ENCODE measurements at places on chromosomes 13 and 19. TPM values are rescaled to one million over a fixed set of nuclear protein-coding genes. Genes with fewer than 3 reads are reported as not detected.

GRCh38 chr13:30819136-30819888 lies 84.0 kb downstream of the ALOX5AP start:
- DNase-seq, result no peak

The CYP2B6 gene
- not detected for total RNA-seq

The KCNC3 gene
- 2.4 TPM for total RNA-seq

DNA sequence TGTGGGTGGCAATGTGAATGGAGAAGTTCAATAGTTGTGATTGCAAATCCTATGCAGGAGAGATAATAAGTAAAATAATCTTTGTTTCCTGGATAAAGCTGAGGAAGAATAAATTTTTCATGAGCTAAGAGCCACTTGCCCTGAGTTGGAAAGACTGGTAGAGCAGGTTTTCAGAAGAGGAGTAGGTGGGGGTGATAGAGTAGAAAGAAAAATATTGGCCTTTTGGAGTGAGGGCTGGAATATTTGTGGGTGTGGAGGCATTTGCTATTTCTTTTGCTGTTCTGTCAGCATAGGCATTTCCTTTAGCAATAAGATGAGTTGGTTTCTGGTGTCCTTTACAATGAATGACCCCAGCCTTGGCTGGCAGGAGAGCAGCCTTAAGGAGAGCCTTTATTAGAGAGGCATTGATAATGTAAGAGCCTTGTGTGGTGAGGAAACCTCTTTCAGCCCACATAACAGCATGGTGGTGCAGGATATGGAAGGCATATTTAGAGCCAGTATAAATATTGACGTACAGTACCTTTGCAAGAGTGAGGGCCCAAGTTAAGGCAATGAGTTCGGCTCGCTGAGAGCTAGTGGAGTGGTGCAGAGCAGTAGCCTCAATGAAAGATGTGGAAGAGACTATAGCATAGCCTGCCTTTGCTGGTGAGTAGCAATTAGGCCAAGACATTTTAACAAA lies 11.6 kb upstream of the ZNF431 start:
- no peak for DNase-seq

GRCh38 chr13:20037908-20038307 lies 79.4 kb downstream of the ZMYM2 start:
- DNase-seq, result no peak

The LHB gene
- total RNA-seq, result not detected

DNA sequence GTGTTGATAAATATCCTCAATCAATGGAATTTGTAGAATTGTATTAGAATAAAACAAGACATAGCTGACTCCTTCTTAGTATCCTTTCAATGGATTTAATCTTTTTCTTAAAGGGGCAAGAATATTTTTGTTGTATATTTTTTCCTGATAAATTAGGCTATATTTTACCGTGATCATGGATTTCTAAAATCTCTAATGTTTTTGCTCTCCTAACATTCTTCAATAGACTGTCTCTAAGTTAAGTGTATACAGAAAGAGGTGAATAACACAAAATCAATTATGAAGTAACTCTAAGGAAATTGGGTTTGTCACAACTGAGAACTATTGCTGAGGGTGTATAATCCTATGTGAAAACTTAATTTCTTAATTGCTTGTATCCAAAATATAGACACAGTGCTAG lies at the start of gene OR7E24:
OR7E24 (plus strand) TSS at position 301 of the 400 bp plus-strand sequence. CDS start 114 bp downstream, outside the sequence.
- no peak for DNase-seq

DNA sequence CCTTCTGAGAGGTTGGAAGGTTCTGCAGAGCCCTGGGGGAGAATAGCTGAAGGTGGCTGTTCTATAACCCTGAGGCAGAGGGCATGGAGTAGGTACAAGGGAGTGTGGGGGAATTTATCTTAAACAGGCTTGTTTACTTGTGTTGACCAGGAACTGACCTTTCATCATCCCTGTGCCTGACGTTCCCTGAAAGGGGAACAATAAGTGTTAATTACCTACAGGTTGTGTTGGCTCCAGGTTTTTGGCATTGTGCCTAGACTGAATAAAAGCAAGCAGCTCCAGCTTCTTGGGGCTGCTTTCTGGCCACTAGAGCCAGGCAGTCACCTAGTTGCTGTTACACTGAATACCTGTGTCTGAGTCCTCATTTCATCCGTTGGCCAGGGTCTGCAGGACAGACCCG lies 60.0 kb downstream of the ZNF627 start:
- no peak for DNase-seq
